Fibroblast of skin of back (primary cell): ENCODE measurements at places on chromosomes 5 and 9.

DNA sequence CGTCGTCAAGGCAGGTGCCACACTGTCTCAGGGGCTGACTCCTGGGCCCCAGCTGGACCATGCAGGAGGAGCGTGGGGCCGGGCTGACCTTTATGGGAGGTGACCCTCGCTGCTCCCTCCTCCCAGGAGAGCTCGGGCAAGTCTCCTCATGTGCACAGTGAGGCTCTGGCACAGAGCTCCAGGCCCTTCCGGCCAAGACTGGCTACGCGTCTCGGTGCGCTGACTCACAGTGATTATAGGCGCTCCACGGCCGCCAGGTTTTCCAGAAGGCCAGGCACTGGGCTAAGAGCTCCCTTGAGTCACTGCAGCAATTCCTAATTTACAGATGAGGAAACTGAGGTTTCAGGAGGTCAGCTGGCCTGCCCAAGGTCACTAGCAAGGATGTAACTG is 47.4 kb downstream of the VAV2 start:
- DNase-seq: no peak

DNA sequence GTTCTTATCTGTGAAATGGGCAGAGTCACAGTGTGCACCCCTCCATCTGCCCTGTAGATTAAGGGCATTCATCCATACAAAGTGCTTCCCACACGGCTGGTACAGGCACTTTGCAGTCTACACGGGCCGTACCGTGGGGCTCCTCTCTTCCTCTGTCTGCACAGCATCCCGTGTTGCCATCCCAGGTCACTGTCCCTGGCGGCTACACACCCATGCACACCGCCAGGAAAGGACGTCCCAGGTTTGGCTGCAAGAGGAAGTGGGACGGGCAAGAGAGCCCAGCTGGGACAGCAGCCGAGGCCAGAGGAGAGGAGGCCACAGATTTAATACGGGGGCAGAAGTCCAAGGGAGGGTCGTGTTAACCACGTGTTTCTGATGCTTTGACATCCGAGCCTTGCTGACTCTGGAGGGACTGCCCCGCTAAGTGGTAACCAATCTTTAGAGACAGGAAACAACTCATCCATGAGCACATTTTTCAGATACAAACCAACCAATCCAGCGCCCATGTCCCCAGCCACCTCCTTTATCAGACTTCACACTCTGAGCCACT is 120.0 kb downstream of the ZNF354C start:
- no peak for DNase-seq

- no peak for DNase-seq
Measured at GRCh38 chr5:179780362-179780761, 13.4 kb upstream of the LTC4S start.

GRCh38 chr5:73306078-73306719 is 133.2 kb downstream of the TMEM174 start:
- no peak for DNase-seq

- no peak for DNase-seq
Measured at GRCh38 chr5:142181096-142181495, 72.5 kb downstream of the NDFIP1 start.

DNA sequence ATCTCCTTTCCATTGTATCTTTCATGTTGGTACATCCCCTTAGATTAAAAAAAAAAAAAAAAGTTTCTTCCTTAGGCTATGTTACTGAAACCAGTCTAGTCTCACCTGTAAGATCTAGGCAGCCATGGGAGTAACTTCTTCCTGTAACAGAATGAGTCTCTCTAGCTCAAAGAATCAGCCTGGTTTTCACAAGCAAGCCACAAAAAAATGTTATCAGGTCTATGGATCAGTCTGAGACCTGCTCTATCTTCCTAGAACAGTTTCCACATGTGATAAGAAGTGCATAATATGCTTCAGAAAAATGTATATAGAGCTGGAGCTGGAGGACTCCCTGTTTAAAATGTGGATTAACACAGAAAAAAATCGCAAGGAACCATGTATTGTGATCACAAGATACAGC is 53.8 kb downstream of the ARRDC3 start:
- DNase-seq: no peak

DNA sequence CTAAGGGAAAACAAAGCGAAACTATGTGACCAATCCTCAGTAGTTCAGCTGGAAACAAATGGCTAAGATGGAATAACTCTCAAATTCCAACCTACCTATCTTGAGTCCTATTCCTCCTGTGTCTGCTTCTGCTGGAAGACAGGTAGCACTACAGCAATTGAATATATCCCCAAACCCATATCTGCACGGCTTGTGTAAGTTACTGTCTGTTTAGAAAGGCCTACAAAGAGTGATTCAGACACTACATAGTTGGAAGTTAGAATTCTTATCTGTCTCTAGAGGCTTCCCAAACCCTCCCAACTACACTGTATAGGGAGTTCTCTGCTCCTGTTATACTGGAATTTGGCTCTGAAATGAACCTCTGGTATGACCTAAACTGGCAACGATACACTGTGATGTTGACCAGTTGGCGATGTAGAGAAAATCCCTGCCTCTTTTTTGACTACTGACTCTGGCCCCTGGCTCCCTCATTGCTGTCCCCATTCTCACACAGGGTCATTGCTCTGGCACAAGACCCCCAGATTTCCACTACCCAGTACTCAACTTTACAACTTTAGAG is 22.6 kb upstream of the NADK2 start:
- no peak for DNase-seq

- peak; percentile 15 for DNase-seq
Measured at GRCh38 chr5:98454407-98454806, 319.1 kb upstream of the RGMB start.

GRCh38 chr5:87541676-87542075 is 128.9 kb upstream of the CCNH start:
- no peak for DNase-seq

- DNase-seq: peak; percentile 3
Measured at GRCh38 chr9:132141344-132141947, 20.4 kb upstream of the NTNG2 start.

GRCh38 chr5:53924392-53924791 is 364.0 kb downstream of the NDUFS4 start:
- DNase-seq: peak; percentile 14

DNA sequence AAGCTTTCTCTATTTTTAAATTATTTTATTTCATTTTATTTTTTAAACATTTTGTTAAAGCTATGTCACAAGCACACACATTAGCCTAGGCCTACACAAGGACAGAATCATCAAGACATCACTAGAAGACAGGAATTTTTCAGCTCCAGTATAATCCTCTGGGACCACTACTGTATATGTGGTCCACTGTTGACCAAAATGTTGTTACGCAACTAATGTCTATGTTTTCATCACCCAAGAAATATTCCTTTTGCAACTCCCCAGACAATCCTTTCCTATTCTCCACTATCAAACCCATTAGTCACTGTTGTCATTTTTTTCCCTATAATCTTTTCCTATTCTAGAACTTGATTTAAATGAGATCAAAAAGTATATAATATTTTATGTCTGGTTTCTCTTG is 2371.7 kb upstream of the C9orf72 start:
- DNase-seq: peak; percentile 51

GRCh38 chr5:134568337-134568700 is 42.8 kb downstream of the JADE2 start:
- DNase-seq: no peak

DNA sequence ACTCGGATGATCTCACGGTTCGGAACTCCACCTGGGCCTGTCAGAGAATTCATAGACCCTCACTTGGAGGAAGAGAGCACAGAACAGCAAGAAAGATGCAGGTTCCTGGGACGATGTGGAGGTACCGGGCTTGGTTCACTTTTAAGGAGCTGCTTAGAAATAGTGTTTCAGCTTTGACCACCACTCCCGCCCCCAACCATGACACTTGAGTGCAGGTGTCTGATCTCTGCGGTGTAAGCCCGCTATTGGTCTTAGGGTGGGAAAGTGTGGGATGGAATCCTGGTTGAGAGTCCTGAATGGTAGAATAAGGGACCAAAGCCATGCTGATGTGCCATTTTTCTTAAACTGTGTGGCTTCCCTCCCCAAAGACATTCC is 97.2 kb upstream of the LMX1B start:
- no peak for DNase-seq

DNA sequence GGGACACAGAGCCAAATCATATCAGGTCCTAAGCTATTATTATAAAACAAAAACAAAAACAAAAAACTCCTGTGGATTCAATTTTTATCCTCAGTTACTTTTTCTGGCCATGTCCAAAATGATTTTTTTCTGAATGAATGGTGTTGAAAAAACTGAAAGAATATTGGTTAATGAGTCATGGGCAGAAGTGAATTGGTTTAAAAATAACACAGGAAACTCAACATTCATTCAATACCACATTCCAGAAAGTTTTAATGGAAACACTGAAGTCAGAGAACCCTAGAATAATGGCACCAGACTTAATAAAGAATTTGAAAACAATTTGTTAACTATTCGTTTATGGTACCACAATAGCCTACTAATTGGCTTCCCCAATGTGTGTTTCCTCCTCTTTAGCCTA is 102.4 kb upstream of the CDH9 start:
- DNase-seq: peak; percentile 59

DNA sequence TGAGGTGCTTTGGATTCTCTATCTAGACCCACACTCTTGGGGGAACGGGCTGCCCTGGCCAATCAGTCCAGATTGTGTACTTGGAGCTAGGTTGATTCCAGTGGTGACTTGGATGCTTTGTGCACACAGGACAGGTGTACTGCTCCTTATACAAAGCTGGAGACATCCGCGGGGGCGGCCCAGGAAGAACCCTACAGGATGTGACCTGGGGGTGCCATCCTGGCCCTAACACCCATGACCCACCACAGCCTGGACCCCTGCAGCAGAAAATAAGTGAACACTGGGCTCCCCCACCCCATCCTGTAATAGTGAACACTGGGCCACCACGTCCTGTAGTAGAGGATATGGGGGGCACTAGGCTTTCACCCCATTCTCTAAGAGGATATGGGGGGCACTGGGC is 12.1 kb upstream of the PLEKHG4B start:
- no peak for DNase-seq

DNA sequence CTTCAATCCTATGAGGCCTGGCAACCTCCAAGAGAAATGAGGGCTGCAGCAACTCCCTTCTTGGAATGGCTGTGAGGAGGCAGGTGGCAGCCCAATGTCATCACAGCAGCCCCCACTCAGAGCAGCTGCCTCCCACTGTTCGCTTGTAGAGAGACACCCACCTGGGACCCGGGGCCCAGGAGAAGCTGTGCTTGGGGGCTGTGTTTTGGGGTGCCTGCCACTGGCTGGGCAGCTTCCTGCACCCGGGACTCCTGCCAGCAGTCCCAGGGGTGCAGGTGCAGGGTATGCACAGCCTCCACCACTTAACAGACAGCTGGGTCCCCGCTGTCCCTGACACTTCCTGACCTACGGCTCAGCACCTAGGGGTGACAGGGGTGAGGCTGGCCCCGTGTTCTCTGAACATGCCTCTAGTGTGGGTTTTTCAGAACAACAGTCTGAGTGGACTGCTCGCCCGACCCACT is 26.2 kb downstream of the NIPAL4 start:
- no peak for DNase-seq

DNA sequence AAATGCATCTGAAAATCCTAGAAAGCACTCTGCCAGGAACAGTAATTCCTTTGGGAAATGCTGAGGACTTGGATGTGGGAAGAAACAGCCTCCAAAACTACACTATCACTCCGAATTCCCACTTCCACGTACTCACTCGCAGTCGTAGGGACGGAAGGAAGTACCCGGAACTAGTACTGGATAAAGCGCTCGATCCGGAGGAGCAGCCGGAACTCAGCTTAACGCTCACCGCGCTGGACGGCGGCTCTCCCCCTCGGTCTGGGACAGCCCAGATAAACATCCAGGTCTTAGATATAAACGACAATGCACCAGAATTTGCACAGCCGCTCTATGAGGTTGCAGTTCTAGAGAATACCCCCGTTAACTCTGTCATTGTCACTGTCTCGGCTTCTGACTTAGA is 786 bp downstream of the PCDHB3 start:
- no peak for DNase-seq

GRCh38 chr5:145465474-145466263 is 369.5 kb downstream of the PRELID2 start:
- no peak for DNase-seq

DNA sequence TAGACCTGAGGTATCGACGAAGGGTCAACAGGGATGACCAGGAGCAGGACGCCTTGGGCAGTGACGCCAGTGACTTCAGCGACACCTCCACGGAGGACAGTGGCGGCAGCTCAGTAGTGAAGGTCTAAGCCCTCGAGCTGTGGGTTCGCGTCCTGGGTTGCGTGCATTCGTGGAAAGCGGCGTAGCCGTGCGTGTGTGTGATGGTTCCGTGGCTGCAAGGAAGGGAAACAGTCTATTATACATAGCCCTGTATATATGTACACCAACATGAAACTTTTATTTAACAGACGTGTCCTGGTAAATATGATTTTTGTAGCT is 8.4 kb downstream of the PPP1R26 start:
- no peak for DNase-seq

DNA sequence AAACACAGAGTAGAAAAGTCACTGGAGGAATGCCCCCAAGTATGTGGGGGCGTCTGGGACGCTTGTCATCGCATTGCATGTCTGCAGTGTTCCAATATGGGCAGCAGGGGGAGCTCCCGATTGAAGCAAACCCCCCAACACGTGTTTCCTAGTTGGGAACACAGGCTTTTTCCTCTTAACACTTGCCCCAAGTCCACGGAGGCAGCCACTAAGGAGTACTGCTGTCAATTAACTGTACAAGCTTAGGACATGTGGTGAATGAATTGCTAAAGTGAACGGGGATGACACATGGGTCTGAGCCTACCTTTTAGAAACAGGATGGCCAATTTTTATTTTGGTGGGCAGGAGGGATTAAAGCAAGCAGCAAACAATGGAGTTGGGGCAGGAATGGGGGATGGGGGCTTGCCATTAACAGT is 2.2 kb downstream of the GABRB2 start:
- peak; percentile 21 for DNase-seq

DNA sequence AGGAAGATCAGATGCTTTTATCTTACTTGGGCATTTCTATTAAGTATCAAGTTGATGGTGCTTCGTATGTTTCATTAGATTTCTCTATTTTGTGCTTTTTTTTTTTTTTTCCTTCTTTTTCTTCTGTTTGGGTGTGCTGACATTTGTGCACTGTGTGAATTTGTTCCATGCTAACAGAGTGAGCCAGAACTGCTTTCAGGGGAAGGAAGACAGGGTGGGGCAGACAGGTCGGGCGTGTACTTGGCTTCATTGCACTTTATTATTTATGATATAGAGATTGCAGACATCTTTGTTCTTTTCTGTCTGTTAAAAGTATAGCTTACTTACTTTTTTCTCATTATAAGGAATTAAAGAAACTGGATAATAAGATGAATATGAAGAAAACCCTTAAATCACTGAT is 112.2 kb downstream of the FGF18 start:
- no peak for DNase-seq

GRCh38 chr5:98314292-98314691 is 459.2 kb upstream of the RGMB start:
- DNase-seq: peak; percentile 96

- no peak for DNase-seq
Measured at GRCh38 chr5:143525176-143525575, 121.7 kb upstream of the NR3C1 start.
